ENCODE measurements at places on chromosomes 6 and 20. TPM values are rescaled to one million over a fixed set of nuclear protein-coding genes. Genes with fewer than 3 reads are reported as not detected.

SRMS gene
- not detected for total RNA-seq

POM121L2 gene
- total RNA-seq: not detected

TDP2 gene
- total RNA-seq: 16.4 TPM

CDSN gene
- total RNA-seq: not detected

MTFR2 gene
- 0.64 TPM for total RNA-seq

BPIFB2 gene
- not detected for total RNA-seq

RGS19 gene
- 9.2 TPM for total RNA-seq

TULP1 gene
- not detected for total RNA-seq

JPH2 gene
- total RNA-seq: under 0.01 TPM

NRSN1 gene
- total RNA-seq: not detected

EMILIN3 gene
- total RNA-seq: not detected

ZSCAN26 gene
- total RNA-seq: 8.7 TPM

PNPLA1 gene
- total RNA-seq: not detected

MCUR1 gene
- 14.7 TPM for total RNA-seq

TBXT gene
- total RNA-seq: not detected

CEP250 gene
- total RNA-seq: 17.8 TPM

PRRT1 gene
- not detected for total RNA-seq

PSMB1 gene
- 169 TPM for total RNA-seq

SLC23A2 gene
- 8.5 TPM for total RNA-seq

WFDC6 gene
- total RNA-seq: not detected

SASH1 gene
- total RNA-seq: 9.4 TPM

SEL1L2 gene
- total RNA-seq: not detected

GJA1 gene
- 123 TPM for total RNA-seq

C20orf202 gene
- not detected for total RNA-seq

CST4 gene
- total RNA-seq: not detected

Data from tracheal epithelial cell (primary cell).